A172 (cell line): ENCODE measurements at places on chromosomes 2 and 18. TPM values are rescaled to one million over a fixed set of nuclear protein-coding genes. Genes with fewer than 3 reads are reported as not detected.

- no peak for DNase-seq
Observed at GRCh38 chr2:73489053-73489452, 103.4 kb downstream of the ALMS1 start.

DNA sequence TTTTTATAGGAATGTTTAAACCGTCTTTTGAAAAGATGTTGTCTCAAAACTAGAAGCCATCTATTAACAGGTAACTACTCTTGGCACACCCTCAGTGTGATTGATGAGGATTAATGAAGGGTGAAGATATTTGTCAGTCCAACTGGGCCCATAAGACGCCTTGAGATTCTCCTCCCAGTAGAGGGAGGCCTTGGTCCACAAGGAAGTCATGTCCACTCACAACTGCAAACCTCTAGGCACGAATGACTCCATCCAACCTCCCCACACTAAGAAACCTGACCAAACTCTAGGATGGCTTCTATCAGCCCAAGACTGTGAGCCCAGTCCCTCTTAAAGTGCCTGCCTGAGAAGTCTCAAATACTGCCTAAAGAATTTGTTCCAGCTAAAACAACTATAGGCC, 19.2 kb upstream of the GRP start:
- DNase-seq, result no peak

PID1 gene
- 6.9 and 8.1 TPM in 2 replicates for total RNA-seq

NAT8 gene
- total RNA-seq, result not detected in 2 replicates

DNA sequence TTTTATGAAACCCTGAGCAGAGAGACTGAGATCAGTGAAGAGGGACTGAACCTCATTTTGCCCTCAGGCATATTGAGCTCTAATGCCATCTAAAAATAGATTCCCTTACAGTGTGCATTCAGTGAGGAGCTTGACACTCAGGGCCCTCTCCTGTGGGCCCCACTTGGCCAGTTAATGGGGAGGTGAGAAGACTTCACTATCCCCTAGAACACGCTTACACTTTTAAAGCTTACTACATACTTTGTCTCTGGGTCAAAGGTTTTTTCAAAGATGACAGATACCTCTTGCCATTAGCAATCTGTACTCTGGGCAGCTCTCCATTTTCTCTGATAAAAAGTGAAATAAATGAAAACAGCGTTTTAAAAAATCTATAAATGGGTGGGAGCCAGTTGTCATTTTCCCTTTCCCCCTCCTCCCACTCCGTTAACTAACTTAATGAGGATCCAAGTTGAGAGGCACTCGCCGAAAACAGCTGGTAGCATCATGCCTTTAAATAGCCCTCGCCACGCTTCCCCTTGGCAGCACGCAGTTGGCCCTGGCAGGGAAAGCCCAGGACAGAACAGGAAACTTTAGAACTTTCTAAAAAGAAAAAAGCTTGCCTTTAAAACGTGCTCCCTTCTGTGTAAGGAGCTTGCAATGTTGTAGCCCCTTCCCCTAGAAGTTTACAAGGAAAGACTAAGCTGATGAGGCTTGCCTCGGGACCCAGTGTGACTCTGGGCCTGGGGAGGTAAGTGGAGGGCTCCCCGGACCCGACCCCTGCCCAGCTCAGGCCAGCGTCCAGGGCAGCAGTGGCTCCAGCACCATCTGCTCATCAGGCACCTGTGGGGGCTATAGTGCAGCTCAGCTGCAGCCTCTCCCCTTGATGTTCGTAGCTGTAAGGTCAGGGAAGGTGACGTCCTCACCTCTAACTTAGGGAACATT, 58.8 kb upstream of the FOSL2 start:
- no peak for DNase-seq

DNA sequence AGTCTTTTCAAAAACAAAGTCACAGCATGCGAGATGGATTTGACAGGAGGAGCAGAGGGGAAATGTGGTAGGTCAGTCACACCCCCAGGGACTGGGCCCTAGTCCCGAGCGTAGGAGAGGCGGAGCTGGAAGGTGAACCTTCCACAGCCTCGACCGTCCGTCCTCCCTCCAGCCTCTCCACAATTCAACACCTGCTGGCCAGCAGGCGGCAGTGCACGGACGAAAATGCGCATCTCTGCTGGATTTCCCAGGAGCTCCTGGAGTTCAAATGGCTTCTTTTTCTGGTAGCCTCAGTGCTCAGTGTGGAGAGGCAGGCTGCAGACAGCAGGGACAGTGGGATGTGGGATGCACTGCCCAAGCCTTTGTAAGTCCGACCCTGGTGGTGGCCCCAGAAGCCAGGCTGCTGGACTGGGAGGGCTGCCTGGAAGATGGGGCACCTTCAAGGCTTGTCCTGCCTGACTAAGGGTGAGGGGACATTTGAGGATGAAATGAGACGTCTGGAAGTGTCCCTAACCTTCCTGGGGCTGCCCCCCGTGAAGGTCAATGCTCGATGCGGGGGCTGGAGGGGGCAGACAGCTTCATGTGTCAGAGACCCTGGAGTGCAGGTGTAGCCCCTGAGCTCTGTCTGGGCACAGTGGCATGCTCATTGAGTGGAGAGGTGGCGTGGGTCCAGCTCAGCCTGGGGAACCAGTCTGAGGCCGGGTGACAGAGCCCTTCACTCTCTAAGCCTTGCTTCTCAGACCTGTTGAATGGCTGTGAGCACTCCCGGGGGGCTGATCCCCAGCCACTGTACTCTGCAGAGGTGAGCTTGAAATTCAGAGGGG, 189.5 kb downstream of the TFCP2L1 start:
- DNase-seq, result peak; percentile 54
